Spinal cord (tissue), 10 donors: ENCODE measurements at places on chromosomes 5 and 9. TPM values are rescaled to one million over a fixed set of nuclear protein-coding genes. Genes with fewer than 3 reads are reported as not detected.

- DNase-seq, result no peak
Measured at GRCh38 chr5:157479612-157480510, 19.8 kb downstream of the NIPAL4 start.

The ENHO gene
- total RNA-seq, result 63.9 TPM

- no peak for DNase-seq
Measured at GRCh38 chr9:121204121-121204520, 2.5 kb upstream of the RAB14 start.

DNA sequence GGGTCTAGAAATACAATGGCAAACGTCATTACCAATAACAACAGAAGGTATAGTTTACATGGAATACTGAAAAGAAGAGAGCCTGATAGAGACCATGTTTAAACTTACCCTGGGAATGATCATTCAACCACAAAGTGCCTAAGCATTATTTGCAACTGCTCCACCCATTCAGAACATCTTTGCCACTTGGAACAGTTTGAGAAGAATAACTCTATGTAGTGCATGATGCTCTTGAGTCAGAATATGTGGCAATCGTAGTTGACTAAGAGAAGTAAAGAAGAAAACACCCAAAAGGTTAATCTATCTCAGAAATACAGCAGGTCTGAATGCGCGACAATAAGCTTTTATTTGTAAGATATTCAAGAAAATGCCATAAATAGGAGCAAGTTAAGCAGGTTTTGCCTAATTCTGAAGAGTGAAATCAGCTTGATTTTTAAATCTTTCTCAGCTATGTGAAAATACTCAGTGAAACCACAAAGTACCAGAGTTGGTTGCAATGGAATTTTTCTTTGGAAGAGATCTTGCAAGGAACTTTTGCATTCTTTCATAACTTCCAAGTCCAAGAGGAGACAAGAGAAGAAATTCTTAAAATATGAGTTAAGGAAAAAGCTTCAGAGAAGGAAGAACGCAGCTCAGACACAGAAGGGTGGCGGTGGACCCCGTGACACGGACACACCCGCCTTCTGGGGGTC is 64.3 kb downstream of the HABP4 start:
- no peak for DNase-seq

The FBP2 gene
- not detected for total RNA-seq

The PCDHB13 gene
- total RNA-seq, result 4.5 TPM

The CCT5 gene
- 202 TPM for total RNA-seq

The DHX29 gene
- 28.5 TPM for total RNA-seq

The DBH gene
- total RNA-seq, result not detected

- no peak for DNase-seq
Measured at GRCh38 chr5:89457411-89458331, 574.7 kb upstream of the MEF2C start.

The ZNG1C gene
- 27.5 TPM for total RNA-seq

The C9orf50 gene
- 0.44 TPM for total RNA-seq

GRCh38 chr9:134994926-134995791 is 77.4 kb upstream of the FCN1 start:
- DNase-seq, result no peak

The TSLP gene
- total RNA-seq, result 0.20 TPM

The PRDM9 gene
- total RNA-seq, result not detected

- DNase-seq, result no peak
Measured at GRCh38 chr5:67989456-67989855, 226.1 kb upstream of the PIK3R1 start.

GRCh38 chr9:26406676-26407075 is 485.9 kb downstream of the CAAP1 start:
- DNase-seq, result no peak

DNA sequence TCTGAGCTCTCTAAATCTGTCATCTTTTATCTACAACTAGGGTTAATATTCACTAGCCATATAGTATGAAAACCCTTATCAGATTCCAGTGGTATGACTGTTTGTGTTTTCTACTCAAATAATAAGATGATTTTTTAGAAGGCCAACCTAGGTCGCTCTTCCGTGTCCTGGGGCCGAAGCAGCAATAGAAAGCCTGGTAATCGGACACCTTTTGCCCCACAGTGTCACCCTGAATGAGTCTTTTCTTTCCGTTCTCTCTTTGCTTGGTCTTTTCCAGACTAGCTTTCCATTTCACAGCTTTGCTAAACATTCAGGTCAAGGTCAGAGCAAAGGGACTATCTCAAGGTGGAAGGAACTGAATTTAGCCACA is 243.3 kb upstream of the ANKRD55 start:
- DNase-seq, result no peak

The TRIM36 gene
- total RNA-seq, result 50.3 TPM

DNA sequence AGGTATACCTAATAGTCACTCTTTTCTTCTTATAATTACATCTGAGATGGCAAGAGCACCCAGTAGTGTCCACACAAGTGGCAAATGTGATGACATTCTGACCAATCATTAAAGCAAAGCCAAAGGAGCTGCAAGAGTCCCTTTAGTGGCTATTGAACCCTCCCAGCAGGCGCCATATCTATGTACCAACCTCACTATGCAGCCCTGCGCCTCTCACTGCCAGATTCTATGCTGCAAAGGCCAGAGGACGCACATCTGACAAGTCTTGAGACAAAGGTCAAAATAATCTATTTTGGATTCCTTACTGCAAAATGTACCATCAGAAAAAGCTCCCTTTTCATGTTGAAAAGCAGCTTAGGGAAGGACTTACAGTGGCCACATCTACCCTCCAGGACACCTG is 47.0 kb downstream of the EPB41L4B start:
- DNase-seq, result no peak

DNA sequence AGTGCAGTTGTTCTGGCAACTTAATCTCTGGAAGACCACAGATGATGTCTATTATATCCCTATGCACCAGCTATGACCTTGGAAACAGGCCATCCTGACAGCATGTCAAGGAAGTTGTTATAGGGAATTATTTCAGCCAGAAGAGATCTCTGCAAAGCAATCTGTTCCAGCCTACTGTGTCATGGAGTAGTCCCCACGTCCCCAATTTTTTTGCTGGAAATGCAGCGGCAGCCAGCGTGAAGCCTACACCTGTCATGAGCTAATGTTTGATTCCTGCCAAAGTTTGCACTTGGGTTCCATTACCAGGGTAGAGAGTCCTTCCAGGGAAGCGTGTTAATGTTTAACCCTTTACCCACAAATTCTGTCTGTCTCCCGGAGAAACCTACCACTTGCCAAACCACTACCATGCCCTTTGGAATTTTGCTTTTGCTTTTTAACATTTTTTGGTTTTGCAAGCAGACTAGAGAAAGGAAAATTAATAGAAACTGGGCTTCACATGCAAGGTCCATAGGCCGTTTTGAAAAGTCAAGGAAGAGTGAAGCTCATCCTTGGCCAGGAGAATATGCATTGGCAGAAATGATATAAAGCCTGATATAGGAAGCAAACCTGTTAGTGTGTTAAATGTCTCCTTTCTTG is 174.9 kb upstream of the SPRY4 start:
- DNase-seq, result peak; percentile 42

The ECM2 gene
- total RNA-seq, result 102 TPM

GRCh38 chr9:7115606-7116005 is 357.8 kb downstream of the KDM4C start:
- DNase-seq, result no peak

The ARL14EPL gene
- total RNA-seq, result not detected

DNA sequence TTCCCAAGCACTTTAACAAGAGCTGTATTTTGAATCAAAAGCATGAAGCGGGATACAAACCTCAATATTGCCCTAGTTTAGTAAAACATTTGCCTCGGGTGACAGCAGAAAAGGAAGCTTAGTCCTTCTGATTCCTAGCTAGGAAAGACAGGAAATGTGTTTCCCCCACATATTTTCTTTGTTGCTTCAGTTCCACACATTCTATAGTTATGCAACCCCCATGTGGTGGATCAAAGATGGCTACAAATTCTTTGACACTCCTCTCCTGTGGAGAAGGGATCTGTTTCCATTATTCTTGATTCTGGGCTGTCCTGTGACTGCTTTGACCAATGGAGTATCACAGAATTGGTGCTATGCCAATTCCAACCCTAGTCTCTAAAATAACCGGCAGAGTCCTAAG is 89.1 kb upstream of the SLC30A5 start:
- DNase-seq, result no peak
